Mesenteric fat pad (tissue), 1 donor: ENCODE measurements at places on chromosomes 2 and 18.

- DNase-seq = no peak
These were observed 16.0 kb upstream of the ATP8B1 start for GRCh38 chr18:57819119-57819518.

DNA sequence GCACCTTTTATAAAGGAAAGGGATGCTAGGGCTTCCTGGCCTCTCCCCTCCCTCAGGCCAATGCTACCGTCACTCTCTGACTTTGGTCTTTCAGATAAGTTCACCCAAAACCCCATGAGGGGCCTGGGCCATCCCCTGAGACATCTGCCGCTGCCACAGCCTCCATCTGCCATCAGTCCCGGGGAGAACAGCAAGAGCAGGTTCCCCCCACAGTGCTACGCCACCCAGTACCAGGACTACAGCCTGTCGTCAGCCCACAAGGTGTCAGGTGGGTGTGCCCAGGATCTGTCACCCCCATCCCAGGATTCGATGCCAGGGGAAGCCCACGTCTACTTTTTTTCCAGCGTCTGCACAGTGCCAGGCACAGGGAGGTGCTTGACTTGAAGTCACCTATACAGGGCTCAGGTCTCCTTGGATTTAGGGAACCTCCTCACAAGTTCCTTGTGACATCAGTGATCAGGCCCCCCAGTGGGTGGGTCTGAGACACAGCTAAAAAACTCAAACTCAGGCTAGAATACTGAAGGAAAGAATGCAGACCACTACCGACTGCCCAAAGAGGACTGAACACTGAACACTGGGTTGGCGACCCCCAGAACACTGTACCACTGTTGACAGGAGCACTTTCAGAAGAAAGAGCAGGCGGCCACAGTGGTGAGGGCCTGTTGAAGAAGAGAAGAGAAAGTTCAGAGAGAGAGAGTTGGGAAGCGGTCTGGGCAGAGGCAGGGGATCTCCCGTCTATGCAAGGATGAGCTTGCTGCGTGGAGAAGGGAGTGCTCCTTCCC, 85.3 kb downstream of the EPAS1 start:
- no peak for DNase-seq

DNA sequence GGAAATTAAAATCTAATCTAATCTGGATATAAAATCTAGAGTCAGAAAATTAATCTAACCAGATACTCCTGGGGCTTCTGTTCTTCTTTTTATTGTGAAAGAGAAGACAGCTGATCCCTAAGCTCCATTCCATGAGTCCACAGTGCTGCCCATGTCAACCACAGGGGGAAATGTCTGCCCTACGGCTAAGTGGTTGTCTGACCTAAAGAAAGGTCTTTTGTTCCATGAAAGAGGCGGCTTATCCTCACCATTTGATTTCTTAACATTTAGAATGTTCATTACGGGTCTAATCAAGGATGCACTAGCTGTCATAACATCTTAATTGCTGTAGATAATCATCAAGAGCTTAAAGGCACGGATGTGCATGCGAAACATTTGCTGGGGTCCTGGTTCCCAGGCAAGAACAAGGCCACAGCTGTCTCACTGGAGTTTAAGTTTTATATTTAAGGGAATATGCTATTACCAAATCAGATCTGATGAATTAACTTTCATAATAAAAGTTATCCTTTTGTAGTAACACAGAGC, 162.6 kb downstream of the PAX3 start:
- no peak for DNase-seq

- DNase-seq = no peak
These were observed 86.2 kb upstream of the COL5A2 start for GRCh38 chr2:189265696-189266320.

- DNase-seq = no peak
These were observed 154.2 kb downstream of the DCDC2C start for GRCh38 chr2:3857576-3857975.
